ENCODE measurements at places on chromosomes 6 and 20.
A peak's percentile ranks its signal among the peaks of the same experiment; 100 is the strongest.

- no peaks in the 10 kb centered on the region for H3K27me3 ChIP-seq
- peaks cover 31% of the 10 kb centered on the region for H3K4me1 ChIP-seq
- no peak overlapping the region for H3K4me3 ChIP-seq
- H3K27ac ChIP-seq: no peak overlapping the region
Observed at GRCh38 chr20:62025832-62026563, 39.7 kb downstream of the TAF4 start.

DNA sequence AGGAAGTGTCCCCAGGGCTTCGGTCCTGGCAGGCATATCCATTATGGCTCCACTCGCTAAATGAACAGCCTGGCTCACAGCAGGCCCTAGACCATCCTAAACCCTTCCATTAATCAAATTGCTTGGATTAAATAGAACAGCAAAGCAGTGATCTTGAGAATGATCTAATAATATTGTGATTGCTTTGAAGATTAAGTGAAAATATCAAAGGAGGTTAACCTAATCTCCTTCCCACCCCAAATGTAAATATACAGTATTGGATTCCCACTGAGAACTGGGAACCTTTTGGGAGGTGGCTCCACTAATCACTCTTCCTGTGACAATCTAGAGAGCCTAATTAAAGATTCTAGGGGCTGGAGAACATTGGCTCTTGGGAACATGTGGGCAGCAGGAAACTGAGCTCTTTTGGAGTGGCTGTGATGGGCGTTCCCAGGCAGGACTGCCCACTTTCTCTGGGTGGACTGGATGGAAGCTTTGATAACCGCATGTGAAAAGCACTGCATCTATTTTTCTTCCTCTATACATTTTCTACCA, 68.3 kb upstream of the FRMD1 start:
- H3K4me3 ChIP-seq: no peak overlapping the region
- H3K27me3 ChIP-seq: peaks cover 47% of the 10 kb centered on the region
- no peak overlapping the region for H3K27ac ChIP-seq
- no peak for DNase-seq
- no peaks in the 10 kb centered on the region for H3K36me3 ChIP-seq

GRCh38 chr6:129175066-129175465, 292.1 kb downstream of the LAMA2 start:
- no peak overlapping the region for H3K4me3 ChIP-seq

- peak overlapping the region; percentile 42 for H3K4me3 ChIP-seq
- H3K36me3 ChIP-seq: peaks cover 5% of the 10 kb centered on the region
- peak overlapping the region; percentile 64 for H3K27ac ChIP-seq
- DNase-seq: peak; percentile 93
Observed at GRCh38 chr6:28355743-28356665, 6.3 kb downstream of the ZKSCAN3 start.

GRCh38 chr6:163837691-163838431, 423.3 kb downstream of the QKI start:
- no peak overlapping the region for H3K27ac ChIP-seq
- H3K27me3 ChIP-seq: no peaks in the 10 kb centered on the region
- H3K4me1 ChIP-seq: peaks cover 7% of the 10 kb centered on the region
- H3K36me3 ChIP-seq: no peaks in the 10 kb centered on the region
- DNase-seq: peak; percentile 18

- H3K36me3 ChIP-seq: no peaks in the 10 kb centered on the region
- H3K27ac ChIP-seq: no peak overlapping the region
- H3K4me3 ChIP-seq: no peak overlapping the region
- H3K27me3 ChIP-seq: no peaks in the 10 kb centered on the region
- no peak for DNase-seq
- no peaks in the 10 kb centered on the region for H3K4me1 ChIP-seq
Observed at GRCh38 chr6:103629613-103630012, 1230.1 kb downstream of the HACE1 start.

DNA sequence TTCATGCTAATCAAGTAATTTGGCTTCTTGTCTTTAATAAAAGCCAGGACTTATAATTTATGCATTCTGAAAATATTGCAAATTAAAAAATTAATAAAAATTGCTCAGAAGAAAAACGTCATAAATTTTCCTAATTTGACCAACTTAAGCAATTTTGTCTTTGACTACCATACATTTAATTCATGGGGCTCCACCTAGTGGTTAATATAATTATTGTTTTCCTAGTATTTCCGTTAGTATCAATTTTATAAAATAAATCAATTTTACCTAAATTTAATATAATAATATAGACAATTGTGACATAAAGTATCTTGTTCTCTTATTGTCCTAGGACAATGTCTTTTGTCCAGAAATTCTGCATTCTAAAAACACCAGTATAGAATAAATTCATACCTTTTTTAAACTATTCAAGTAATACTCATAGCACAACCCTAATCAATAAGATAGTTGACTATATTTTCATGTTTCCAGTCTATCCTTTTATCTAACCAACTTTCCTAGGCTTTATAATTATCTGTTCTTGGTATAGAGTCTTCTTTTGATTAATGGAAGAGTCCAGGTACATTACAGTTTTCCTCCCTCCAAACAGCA, 319.9 kb downstream of the TRDN start:
- H3K36me3 ChIP-seq: no peaks in the 10 kb centered on the region
- peak; percentile 12 for DNase-seq
- H3K4me3 ChIP-seq: no peak overlapping the region
- no peak overlapping the region for H3K27ac ChIP-seq
- H3K4me1 ChIP-seq: no peaks in the 10 kb centered on the region

Measured in mesenchymal stem cell (in vitro differentiated cells and primary cell).